Ovary (tissue), 10 donors: ENCODE measurements at places on chromosomes 4 and X. TPM values are rescaled to one million over a fixed set of nuclear protein-coding genes. Genes with fewer than 3 reads are reported as not detected.
A peak's percentile ranks its signal among the peaks of the same experiment; 100 is the strongest.

GRCh38 chr4:12635629-12636028, 848.5 kb downstream of the RAB28 start:
- DNase-seq: no peak
- no peak overlapping the region for H3K4me3 ChIP-seq
- no peak overlapping the region for H3K27ac ChIP-seq

- no peak overlapping the region for H3K4me3 ChIP-seq
- no peaks in the 10 kb centered on the region for H3K27me3 ChIP-seq
- H3K36me3 ChIP-seq: no peaks in the 10 kb centered on the region
These were observed 804.2 kb upstream of the FRG1 start for GRCh38 chr4:189136462-189136861.

DNA sequence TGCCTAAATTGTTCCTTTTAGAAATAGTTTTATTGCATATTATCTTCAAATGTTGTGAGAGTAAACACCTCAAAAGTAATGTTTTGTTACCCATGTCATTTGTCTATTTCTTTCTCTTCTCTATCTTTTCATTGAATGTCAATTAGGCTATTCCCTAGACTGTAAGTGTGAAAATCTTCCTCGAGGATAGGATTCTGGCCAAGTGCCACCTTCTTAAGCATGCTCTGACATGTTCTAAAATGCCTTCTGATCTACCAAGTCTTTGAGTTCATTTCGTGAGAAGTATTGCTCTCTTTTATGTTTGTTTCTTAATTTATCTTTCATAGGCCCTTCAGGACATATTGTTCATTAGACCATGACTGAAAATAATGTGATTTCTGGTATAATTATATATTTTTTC, 44.1 kb upstream of the TLL1 start:
- H3K4me3 ChIP-seq: no peak overlapping the region
- no peaks in the 10 kb centered on the region for H3K36me3 ChIP-seq
- DNase-seq: no peak
- H3K4me1 ChIP-seq: no peaks in the 10 kb centered on the region
- no peaks in the 10 kb centered on the region for H3K27me3 ChIP-seq

DNA sequence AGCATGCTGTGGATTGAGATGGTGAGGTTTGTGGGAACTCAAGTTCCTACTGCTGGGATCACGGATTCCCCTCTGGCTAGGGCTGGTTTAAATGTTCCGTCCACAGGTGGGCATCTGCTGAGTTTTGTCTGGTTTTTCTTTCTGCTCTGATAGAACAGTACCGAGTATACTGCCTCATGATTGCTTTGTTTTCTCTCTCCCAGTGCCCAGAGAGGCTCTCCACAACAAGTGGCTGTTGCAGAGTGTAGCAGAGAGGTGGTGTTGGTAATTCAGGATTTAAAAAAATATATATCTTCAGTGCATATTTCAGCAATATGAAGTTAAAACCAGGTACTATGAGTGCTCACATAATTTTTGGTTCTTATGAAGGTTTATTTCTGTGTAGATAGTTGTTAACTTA, 213.7 kb downstream of the TEX13C start:
- no peak overlapping the region for H3K4me3 ChIP-seq
- DNase-seq: no peak
- no peaks in the 10 kb centered on the region for H3K27me3 ChIP-seq

- no peak overlapping the region for H3K27ac ChIP-seq
- no peak for DNase-seq
These were observed 779.0 kb upstream of the SLIT2 start for GRCh38 chr4:19472666-19473065.

GRCh38 chr4:89906316-89906715, 11.7 kb downstream of the MMRN1 start:
- H3K4me3 ChIP-seq: no peak overlapping the region
- H3K27me3 ChIP-seq: no peaks in the 10 kb centered on the region
- DNase-seq: no peak
- H3K27ac ChIP-seq: no peak overlapping the region
- no peaks in the 10 kb centered on the region for H3K36me3 ChIP-seq
- H3K4me1 ChIP-seq: no peaks in the 10 kb centered on the region

GRCh38 chrX:43316146-43316545, 340.0 kb upstream of the MAOA start:
- no peaks in the 10 kb centered on the region for H3K27me3 ChIP-seq
- no peak overlapping the region for H3K27ac ChIP-seq
- H3K4me3 ChIP-seq: no peak overlapping the region
- H3K36me3 ChIP-seq: no peaks in the 10 kb centered on the region

GRCh38 chrX:122119361-122119760, 1064.7 kb upstream of the GRIA3 start:
- no peaks in the 10 kb centered on the region for H3K4me1 ChIP-seq
- H3K36me3 ChIP-seq: no peaks in the 10 kb centered on the region
- no peak overlapping the region for H3K27ac ChIP-seq
- no peak for DNase-seq
- H3K27me3 ChIP-seq: no peaks in the 10 kb centered on the region

The TEX13D gene
- not detected for total RNA-seq

DNA sequence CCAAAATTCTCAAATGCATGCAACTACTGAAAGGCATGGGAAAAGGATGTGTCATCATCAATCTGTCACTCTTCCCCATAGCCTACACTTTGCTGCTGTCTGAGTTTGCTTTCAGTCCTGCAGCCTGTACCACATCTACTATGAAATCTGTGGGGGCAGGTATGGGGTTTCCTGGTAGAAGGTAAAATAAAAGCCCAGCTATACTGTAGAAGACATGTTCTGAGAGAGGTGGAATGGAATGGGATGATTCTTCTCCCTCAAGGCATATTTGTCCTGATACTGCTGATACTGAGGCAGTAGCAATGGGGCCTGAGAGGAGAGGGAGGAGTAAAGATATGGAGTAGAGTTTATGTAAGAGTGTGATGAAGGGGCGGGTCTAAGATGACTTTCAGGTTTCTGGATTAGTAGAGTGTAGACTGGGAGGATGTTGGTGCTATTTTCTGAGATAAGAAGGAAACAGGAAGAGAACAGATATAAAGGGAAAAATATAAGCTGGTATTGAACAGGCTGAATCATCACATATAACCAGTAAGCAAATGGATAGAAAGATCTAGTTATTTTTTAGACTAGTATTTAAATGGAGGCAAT, 38.7 kb upstream of the GYPA start:
- no peaks in the 10 kb centered on the region for H3K36me3 ChIP-seq
- no peak overlapping the region for H3K27ac ChIP-seq
- DNase-seq: no peak
- no peak overlapping the region for H3K4me3 ChIP-seq
- no peaks in the 10 kb centered on the region for H3K27me3 ChIP-seq

- no peaks in the 10 kb centered on the region for H3K4me1 ChIP-seq
- no peaks in the 10 kb centered on the region for H3K36me3 ChIP-seq
- peak overlapping the region; percentile 31 for H3K4me3 ChIP-seq
- no peaks in the 10 kb centered on the region for H3K27me3 ChIP-seq
- no peak for DNase-seq
These were observed 147.9 kb downstream of the FBXO8 start for GRCh38 chr4:174135530-174135929.

DNA sequence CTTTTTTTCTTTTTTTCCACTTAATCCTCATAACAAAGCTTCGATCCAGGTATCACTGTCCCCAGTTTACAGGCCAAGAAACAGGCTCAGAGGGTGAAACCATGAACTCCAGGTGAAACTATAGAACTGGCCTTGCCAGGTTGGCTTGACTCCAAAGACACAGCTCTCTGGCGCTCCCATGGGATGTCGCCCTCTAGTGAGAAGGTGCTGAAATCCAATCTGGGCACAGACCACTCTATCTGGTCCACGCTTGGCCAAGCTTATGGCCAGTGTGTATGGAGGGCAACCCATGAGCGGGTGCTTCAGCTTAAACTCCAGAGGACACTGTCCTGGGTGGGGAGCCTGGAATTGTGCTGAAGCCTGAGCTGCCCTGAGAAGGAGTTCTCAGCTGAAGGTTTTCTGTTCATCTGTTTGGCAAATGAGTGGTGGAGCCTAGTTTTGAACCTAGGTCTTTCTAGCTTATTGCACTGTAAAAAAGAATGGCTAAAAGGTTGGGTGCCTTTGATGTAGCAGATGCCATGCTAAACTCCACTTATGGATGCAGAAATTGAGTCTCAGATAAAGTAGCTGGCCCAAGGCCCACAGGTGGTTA, 70.5 kb downstream of the SEL1L3 start:
- H3K4me3 ChIP-seq: no peak overlapping the region
- no peak for DNase-seq
- no peak overlapping the region for H3K27ac ChIP-seq
- no peaks in the 10 kb centered on the region for H3K27me3 ChIP-seq
- H3K36me3 ChIP-seq: no peaks in the 10 kb centered on the region
- H3K4me1 ChIP-seq: no peaks in the 10 kb centered on the region

DNA sequence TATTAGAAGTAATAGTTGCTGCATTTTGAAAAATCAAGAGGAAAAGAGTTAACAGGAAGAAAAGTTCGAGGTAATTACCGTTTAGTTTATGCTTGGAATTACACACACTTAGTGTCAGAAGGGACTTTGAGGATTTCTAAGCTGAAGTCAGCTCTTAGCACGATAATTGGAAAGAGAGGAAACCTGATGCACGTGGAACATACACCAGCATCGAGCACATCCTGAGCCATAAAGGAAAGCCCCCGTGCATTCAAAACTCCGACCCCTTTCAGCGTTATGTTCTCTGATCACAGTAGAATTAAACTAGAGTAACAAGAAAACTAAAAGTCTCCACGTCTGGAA, 400 bp upstream of the PAQR3 start:
- no peaks in the 10 kb centered on the region for H3K27me3 ChIP-seq
- H3K4me1 ChIP-seq: no peaks in the 10 kb centered on the region
- no peaks in the 10 kb centered on the region for H3K36me3 ChIP-seq
- no peak overlapping the region for H3K27ac ChIP-seq
- peak overlapping the region; percentile 67 for H3K4me3 ChIP-seq

The PHEX gene
- total RNA-seq: 0.66 TPM

- no peaks in the 10 kb centered on the region for H3K27me3 ChIP-seq
- H3K27ac ChIP-seq: no peak overlapping the region
- peaks cover 2% of the 10 kb centered on the region for H3K4me1 ChIP-seq
- no peak for DNase-seq
- no peaks in the 10 kb centered on the region for H3K36me3 ChIP-seq
These were observed 69.2 kb downstream of the MTNR1A start for GRCh38 chr4:186486172-186486571.

DNA sequence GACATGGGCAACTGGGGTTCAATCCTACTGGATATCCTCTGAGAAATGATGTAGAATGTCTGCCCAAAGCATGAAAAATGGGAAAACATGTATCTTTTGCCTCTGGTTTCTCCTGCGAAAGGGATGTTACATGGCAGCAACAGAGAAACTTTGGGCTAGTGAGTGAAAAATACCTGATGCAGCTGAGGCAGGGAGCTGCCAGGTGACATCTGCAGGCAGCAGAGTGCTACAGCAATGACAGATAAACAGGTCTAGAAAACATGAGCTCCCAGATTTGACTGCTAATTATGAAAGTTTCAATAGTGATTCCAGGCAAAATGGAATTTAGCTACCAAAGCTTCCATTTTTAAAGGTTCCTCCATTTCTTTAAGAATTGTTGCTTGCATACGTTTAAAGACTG, 4.8 kb upstream of the CXCL1 start:
- no peak for DNase-seq
- H3K4me3 ChIP-seq: no peak overlapping the region
- H3K27ac ChIP-seq: no peak overlapping the region
- no peaks in the 10 kb centered on the region for H3K36me3 ChIP-seq
- no peaks in the 10 kb centered on the region for H3K27me3 ChIP-seq
- peaks cover 1% of the 10 kb centered on the region for H3K4me1 ChIP-seq

DNA sequence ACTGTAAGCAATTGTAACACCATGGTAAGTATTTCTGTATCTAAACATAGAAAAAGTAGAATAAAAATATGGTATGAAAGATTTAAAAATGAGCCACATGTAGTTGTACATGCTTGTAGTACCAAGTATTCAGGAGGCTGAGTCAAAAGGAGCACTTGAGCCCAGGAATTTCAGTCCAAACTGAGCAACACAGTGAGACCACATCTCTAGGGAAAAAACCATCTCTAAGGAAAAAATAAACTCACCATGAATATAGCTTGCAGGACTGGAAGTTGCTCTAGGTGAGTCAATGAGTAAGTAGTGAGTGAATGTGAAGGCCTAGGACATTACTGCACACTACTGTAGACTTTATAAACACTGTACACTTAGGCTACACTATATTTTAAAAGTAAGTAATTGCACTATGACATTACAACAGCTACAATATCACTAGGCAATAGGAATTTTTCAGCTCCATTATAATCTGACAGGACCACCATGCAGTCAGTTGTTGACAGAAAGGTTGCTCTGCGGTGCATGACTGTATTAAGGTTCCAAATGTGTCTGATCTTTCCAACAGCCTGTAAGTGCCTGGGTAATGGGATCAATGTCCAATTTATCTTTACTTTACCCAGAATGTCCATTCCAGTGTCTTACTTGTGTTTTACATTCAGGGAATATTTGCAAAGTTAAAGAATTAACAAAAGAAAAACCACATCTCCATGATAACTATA, 28.9 kb upstream of the LRBA start:
- no peak for DNase-seq
- no peaks in the 10 kb centered on the region for H3K27me3 ChIP-seq
- no peak overlapping the region for H3K4me3 ChIP-seq
- no peak overlapping the region for H3K27ac ChIP-seq
- H3K4me1 ChIP-seq: no peaks in the 10 kb centered on the region

DNA sequence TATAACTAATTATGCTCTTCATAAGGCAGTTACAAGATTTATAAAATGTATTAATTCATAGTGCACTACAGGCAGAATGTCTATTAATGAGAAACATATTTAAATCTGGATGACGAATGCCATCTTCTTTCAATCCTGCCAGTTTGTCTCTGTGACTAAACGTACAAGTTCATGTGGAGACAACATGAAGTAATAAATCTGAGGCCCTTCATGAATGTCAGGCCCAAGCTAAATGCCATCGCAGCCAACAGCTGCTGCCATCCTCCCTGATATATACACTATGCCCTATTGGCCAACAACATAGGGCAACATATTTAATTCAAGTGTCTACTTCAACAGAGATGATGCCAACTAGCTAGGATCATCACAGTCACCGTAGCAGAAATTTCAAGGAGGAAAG, 43.7 kb downstream of the TSPAN5 start:
- no peak overlapping the region for H3K4me3 ChIP-seq
- H3K36me3 ChIP-seq: no peaks in the 10 kb centered on the region
- DNase-seq: no peak
- H3K27ac ChIP-seq: no peak overlapping the region
- H3K4me1 ChIP-seq: peaks cover 37% of the 10 kb centered on the region

The LONRF3 gene
- total RNA-seq: 2.5 TPM

The STAP1 gene
- not detected for total RNA-seq

GRCh38 chrX:150256297-150256650, 106.8 kb upstream of the MAMLD1 start:
- H3K27ac ChIP-seq: no peak overlapping the region
- H3K4me3 ChIP-seq: no peak overlapping the region
- DNase-seq: no peak
- no peaks in the 10 kb centered on the region for H3K4me1 ChIP-seq

- no peak overlapping the region for H3K27ac ChIP-seq
- H3K27me3 ChIP-seq: no peaks in the 10 kb centered on the region
- no peaks in the 10 kb centered on the region for H3K4me1 ChIP-seq
These were observed 48.9 kb upstream of the FAM47B start for GRCh38 chrX:34893741-34894140.

The ERAS gene
- total RNA-seq: not detected

The GRPR gene
- total RNA-seq: not detected

GRCh38 chr4:38902695-38903094, 35.1 kb downstream of the FAM114A1 start:
- DNase-seq: no peak
- no peaks in the 10 kb centered on the region for H3K27me3 ChIP-seq
- no peaks in the 10 kb centered on the region for H3K36me3 ChIP-seq
- peaks cover 19% of the 10 kb centered on the region for H3K4me1 ChIP-seq
- no peak overlapping the region for H3K27ac ChIP-seq

The BEX5 gene
- total RNA-seq: 15.4 TPM
